ENCODE measurements at places on chromosomes 12 and 14.

GRCh38 chr12:118409834-118410233, 33.5 kb downstream of the SUDS3 start:
- no peak for DNase-seq

GRCh38 chr14:67188326-67188725, 914 bp upstream of the GARIN2 start:
- DNase-seq: no peak

DNA sequence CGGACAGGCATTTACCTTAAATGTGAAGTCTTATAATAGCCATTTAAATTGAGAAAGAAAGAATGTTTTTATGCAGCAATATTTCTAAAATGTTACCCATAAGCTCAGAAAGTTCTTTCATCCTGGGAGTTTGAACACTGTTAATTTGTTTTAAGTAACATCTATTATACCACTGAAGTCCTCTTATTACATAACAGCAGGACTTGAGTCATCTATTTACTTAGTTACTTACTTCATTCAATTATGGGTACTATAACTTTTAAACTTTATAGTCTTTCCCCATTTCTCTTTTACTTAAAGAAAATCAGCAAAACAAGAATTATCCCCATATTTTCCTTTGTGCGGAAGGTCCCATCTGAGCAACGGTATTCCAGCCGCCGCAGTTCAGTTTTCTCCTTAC, 473.1 kb downstream of the ETNK1 start:
- DNase-seq: no peak

- DNase-seq: no peak
These were observed 17.3 kb upstream of the TMPRSS12 start for GRCh38 chr12:50825372-50825838.

GRCh38 chr12:1171657-1172408, 180.8 kb downstream of the ERC1 start:
- no peak for DNase-seq

- DNase-seq: no peak
These were observed 5.4 kb upstream of the WIF1 start for GRCh38 chr12:65126482-65126881.

- DNase-seq: no peak
These were observed 350.9 kb downstream of the C12orf75 start for GRCh38 chr12:105681341-105681740.

- DNase-seq: no peak
These were observed 34.7 kb downstream of the CD9 start for GRCh38 chr12:6234906-6235305.

DNA sequence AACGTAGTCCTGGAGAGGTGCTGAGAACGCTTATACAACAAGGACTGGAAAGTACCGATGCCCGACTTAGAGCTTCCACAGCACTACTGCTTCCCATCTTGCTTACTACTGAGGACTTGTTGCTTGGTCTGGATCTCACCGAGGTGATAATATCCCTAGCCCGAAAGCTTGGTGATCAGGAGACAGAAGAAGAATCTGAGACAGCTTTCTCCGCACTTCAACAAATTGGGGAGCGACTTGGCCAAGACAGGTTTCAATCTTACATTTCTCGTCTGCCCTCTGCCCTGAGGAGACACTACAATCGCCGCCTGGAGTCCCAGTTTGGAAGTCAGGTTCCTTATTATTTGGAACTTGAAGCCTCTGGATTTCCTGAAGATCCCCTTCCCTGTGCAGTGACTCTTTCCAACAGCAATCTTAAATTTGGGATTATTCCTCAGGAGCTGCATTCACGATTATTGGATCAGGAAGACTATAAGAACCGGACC, 1.1 kb downstream of the TOGARAM1 start:
- DNase-seq: no peak

GRCh38 chr12:89326239-89327040, 25.9 kb downstream of the DUSP6 start:
- DNase-seq: no peak

DNA sequence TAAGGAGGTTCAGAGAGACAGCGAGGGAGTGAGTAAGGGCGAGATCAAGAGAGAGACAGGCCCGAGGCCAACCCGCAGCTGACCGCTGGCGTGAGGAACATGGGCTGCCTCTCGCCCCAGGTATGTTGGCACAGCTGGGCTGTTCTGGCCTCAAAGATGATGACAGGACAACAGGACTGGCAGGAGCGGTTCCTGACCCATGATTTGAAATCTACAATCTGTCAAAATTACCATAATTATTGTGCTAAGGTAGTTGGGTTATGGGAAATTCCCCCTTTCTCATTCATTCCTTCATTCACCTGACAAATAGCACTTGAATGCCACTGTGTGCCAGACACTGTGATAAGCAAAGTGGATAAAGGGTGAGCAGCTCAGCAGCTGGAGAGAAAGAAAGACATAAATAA, 5.1 kb upstream of the ENDOU start:
- no peak for DNase-seq

DNA sequence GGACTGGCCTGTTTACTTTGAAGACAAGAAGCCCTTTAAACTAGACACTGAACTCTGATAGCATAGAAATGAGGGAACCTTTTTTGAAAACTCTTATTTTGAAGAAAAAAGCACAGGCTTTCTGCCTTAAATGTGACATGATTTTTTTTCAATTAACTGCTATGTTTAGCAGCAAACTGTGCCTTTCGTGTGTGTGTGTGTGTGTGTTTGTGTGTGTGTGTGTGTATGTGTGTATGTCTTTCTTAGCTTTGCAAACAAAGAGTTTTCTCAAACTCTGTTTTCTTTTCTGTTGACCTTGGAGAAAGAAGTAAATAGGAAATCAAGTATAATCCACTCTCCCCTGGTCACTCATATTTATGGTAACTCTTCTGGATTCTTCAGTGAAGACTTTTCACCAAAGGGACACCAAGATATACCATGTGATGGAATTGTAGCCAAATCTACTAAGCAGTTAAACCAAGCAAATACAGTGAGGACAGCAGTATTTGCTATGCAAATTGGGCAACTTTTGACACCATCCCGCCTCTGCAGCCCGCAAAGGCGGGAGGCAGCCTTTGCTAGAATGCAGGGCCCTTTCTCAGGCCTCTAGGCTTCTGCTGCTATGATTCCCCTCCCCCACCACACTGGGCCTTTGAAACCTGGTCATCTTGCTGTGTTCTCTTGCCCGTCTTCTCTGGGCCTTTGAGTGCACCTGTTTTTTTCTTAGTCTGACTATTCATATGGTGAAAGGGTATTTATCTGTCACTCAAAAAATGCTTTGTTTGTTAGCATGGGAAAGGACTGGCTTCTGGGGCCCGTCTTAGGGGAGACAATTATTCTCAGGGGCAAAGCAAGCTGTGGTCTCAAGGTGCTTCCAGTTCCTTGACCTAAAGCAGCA, 107.9 kb downstream of the MYRFL start:
- no peak for DNase-seq

DNA sequence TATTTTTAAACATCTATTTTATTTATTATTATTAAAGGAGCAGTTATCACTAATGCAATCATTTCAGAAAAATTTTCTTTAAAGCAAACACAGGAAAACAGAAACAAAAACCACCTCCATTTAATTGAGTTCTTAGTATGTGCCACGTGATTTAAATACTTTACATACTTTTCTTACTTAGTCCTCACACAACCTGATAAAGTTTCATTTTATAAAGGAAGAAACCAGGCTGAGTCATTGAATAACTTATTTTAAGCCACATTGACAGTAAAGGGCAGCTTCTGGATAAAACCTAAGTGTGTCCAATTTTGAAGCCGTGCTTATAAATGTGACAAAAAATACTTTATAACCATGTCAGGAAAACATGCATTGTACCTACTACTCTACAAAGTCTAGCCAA, 57.1 kb upstream of the PCED1B start:
- DNase-seq: no peak

GRCh38 chr12:53694756-53695151, 18.9 kb upstream of the ATP5MC2 start:
- no peak for DNase-seq

GRCh38 chr12:12474931-12475795, 87.5 kb downstream of the DUSP16 start:
- DNase-seq: no peak

GRCh38 chr12:112852810-112853209, 54.0 kb upstream of the OAS1 start:
- DNase-seq: no peak

DNA sequence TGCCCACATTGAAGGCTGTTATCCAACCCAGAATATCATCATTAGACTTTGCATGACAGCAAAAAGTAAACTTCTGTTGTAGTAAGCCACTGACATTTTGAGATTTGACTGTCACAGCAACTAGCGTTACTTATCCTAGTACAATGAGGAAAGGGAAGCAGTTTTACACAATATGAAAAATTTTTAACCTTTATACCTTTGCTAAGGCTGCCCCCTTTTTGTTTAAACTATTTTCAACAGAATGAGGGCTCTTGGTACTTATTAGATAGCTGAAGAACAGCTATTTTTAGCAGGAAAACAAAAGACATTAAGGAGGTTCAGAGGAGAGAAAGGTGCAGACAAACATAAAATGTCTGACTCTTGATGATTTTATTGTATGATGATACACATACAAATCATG, 23.4 kb upstream of the TMX1 start:
- DNase-seq: no peak

- DNase-seq: no peak
These were observed 17.3 kb upstream of the FIGNL2 start for GRCh38 chr12:51865757-51866270.

GRCh38 chr12:108576660-108577234, 14.4 kb downstream of the ISCU start:
- no peak for DNase-seq

DNA sequence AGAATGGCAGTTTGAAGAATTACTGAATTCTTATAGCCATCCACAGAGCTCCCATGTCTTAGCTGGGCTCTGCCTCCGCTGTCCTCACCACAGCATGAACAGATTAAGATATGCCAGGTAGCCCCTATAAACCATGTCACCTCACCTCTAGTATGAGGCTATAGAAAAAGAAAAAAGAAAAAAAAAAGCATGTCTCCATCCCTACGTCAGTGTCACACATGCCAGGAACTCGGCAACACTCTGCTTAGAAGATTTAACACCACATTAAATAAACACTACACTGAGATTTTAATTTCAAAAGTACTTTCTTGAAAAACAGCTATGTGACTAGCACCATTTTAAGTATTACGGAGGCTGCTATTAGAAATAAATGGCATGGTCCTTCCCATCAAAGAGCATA, 149.4 kb downstream of the CAPZA3 start:
- no peak for DNase-seq

GRCh38 chr12:64457032-64457431, 5.1 kb downstream of the TBK1 start:
- DNase-seq: no peak

DNA sequence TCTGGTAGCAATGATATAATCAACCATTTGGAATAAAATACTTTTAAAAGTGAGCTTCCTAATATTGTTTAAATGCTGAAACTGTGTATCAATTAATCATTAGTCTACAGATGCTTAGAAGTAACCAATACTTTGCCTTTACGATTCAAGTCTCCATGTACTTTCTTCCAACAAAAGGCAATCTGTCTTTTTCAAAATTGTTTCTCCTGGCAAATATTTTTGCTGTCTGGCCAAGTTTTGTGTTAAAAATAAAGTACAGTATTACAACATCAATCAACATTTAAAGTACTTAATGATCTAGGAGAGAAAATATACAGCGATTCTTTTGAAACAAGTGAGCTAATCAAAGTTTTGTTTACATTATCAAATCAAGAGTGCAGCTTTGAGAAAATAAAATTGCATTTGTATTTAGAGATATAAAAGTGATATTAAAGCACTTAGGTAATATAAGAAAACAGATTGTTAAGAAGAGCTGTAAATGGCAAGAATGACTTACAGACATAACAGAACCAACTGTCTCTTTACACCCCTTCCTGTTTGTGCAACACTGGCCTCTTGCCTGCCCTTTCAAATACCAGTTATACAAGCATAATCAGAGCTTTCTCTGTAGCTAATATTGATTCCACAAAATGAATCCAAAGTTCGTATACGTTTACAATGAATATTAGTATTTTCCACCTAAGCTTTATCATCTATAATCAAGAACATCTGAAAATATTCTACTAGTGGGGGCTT, 38.2 kb upstream of the FBLN5 start:
- no peak for DNase-seq

- no peak for DNase-seq
These were observed 368.9 kb upstream of the TMPO start for GRCh38 chr12:98146487-98146886.

DNA sequence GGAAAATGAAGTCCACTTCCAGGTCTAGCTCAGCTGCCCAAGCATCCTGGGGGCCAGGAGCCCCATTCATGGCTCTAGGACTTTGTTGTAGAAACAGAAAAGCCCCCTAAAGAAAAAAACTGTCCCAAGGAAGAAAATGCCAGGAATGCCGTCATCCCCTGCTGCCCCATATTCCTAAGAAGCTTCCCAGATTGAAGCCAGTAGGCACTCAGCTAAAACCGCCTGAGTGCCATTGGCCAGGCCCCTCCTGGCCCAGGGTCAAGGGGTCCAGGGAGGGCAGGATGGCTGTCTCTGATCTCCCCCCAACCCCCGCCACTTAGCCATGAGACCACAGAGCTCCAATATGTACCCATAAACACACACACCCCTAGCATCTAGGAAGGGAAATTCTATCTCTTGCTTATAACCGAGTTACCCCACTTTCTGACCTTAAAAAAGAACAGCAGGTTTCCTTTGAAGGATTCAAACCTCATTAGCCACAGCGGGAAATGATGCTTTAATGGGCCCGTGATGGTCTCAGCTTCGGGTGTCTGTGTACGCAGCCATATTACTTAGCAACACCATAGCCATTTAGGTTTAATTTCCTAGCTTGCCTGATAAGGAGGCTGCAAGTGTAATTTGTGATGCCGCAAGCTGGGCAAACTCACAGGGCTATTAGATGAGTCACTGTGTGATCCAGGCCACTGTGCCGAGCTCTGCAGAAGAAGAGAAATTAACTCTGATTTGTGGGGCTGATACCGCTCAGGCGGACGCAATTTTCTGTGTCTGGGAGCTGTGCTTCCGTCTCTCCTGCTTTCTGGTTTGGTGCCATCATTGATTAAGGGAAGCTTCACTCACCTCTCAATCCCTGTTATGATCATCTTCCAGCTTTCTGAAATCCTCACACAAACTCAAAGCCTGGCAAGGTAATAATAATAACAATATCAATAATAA, 84.2 kb downstream of the GCH1 start:
- no peak for DNase-seq

GRCh38 chr12:127538316-127538715, 728.7 kb upstream of the TMEM132C start:
- DNase-seq: no peak

GRCh38 chr14:71361336-71361735, 454.1 kb downstream of the PCNX1 start:
- DNase-seq: no peak

GRCh38 chr12:51225771-51226170, 7.9 kb upstream of the POU6F1 start:
- DNase-seq: no peak

- DNase-seq: no peak
These were observed 135.3 kb upstream of the SOX5 start for GRCh38 chr12:24084800-24085199.

- no peak for DNase-seq
These were observed 116.3 kb downstream of the SLC15A4 start for GRCh38 chr12:128707488-128707887.
